Cardiac ventricle fibroblast (primary cell): ENCODE measurements at places on chromosomes 7 and 10. TPM values are rescaled to one million over a fixed set of nuclear protein-coding genes. Genes with fewer than 3 reads are reported as not detected.

SLC13A1 gene
- total RNA-seq: not detected in 2 replicates

CYP3A4 gene
- not detected in 2 replicates for total RNA-seq

NUDT1 gene
- total RNA-seq: 17.8 and 25.2 TPM in 2 replicates

PDZD7 gene
- 0.06 and 1.4 TPM in 2 replicates for total RNA-seq
